ENCODE measurements at places on chromosomes 16 and 17.

DNA sequence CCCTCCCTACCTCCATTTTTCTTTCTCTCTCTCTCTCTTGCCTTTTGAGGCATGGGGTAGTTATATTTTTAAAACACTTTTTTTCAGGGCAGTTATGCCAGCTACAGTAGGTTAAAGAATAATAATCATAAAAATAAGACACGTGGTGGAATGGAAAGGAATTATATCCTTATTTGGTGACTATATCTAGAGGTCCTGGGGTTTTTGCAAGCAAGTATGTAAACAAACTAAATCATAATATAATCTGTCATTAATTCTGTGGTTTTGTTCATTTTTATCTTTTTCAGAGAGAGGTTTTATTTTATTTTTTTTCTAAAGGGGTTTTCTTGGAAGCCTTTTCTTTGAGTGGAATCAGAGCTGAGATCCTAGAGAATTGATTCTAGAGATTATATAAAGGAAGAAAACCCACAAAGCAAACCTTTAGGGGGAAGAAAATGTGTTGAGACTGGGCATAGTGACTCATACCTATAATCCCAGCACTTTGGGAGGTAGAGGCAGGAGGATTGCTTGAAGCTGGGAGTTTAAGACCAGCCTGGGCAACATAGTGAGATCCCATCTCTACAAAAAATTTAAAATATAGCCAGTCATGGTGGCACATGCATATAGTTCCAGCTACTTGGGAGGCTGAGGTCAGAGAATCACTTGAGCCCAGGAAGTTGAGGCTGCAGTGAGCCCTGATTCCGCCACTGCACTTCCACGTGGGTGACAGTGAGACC is 53.2 kb downstream of the NQO1 start:
- no peak for DNase-seq

- no peak for DNase-seq
Measured at GRCh38 chr16:3047387-3047720, 993 bp downstream of the MMP25 start.

DNA sequence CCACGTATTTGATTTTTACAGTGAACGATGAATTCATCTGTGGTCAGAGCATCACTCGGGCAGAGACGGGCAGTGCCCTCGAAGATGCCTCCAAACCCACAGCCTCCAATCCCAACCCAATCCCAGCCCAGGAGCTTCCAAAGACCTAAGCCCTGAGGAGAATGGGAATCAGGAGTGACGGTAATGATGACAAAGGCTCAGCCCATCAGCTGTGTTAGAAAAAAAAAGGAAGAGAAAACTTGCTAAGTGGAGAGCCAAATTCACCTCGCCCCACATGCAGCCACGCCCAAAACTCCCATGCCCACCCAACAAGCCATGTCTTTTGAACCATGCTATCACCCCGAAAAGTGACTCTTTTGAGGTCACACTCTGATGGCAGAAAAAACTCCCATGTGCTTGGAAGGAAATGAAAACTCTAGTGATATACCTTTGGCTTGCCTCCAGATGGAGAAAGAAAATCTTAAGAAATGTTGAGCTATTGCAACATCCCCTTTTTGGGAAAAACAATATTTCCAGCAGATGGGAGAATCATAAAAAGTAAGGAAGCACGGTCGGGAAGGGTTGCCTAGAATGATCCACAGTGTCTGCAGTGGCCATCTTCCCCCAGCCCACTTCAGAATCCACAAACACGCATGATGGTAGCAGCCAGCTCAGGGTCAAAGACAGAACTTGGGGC is 37.7 kb downstream of the XYLT1 start:
- DNase-seq: no peak

GRCh38 chr17:72031219-72031884 is 89.5 kb upstream of the SOX9 start:
- DNase-seq: no peak

DNA sequence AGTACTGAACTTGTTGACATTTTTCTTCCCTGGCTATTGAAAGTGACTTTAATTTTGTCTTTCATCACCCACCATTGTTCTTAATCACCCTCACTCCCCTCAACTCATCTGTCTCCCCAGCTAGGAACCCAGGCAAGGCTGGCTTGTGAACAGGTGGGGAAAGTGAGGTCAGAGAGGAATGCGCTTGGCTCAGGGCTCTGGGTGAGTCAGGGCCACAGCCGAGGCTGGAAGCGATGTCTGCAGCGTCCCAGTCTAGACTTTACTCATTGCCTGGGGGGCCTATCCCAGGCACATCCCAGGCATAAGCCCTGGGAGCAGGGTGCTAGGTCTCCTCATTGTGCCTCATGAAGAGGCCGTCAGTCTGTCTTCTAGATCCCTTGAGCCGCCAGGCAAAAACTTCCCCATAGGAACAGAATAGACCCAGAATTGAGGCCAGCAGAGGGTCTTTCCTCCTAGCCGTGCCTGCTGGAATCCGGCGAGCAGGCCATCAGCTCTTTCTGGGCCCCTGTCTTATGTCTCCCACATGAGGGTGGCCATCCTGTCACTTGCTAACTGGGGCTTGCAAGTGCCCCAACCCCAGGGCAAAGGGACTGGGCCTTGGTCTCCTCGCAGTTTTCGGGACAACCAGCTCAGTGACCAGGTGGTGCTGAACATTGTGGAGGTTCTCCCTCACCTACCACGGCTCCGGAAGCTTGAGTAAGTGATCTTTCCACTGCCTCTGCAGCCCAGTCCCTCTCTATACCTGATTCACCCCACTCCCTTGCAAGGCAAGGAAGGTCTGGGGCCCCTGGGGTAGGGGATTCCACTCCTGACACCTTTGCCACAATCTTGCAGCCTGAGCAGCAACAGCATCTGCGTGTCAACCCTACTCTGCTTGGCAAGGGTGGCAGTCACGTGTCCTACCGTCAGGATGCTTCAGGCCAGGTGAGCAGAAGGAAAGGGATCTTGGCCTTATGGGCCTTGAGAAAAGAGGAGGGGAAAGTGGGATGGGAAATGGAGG is 40.1 kb downstream of the NLRC5 start:
- DNase-seq: no peak

GRCh38 chr17:79667121-79667715 is 56.4 kb upstream of the RBFOX3 start:
- no peak for DNase-seq

- no peak for DNase-seq
Measured at GRCh38 chr17:34151102-34151501, 104.0 kb upstream of the CCL2 start.

DNA sequence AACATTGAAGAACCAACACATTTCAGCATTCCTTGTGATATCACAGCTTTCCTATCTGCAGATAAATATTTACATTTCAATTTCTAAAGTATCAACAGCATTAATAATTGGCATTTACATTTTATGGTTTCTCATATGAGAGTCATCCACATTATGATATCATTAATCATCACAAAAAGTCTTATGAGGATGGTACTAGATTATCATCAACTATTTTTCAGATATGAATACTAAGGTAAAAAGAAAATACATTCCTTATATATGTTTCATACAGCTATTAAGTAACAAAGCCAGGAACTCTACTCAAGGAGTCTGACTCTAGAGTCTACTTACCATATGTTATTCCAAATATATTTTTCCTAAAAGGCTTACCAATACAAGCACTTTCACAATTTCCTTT is 40.7 kb downstream of the ABCA5 start:
- no peak for DNase-seq

DNA sequence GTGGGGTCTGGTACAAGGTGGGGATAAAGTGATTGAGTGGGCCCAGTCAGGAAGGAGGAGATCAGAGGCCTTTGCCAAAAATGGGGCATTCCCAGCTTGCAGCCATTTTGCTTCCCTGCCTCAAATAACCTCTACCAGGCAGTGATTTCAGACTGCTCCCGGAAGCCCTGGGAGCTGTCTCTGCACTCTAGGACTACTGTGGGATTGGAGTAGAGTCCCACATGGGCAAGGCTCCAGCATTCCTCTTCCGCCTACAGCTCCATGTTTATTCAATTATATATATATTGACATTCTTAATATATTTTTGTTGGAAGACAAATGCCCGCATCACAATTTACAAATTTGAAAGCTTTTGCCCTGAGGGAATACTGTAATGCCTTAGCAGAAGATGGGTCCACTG is 13.5 kb downstream of the SUPT6H start:
- DNase-seq: no peak

DNA sequence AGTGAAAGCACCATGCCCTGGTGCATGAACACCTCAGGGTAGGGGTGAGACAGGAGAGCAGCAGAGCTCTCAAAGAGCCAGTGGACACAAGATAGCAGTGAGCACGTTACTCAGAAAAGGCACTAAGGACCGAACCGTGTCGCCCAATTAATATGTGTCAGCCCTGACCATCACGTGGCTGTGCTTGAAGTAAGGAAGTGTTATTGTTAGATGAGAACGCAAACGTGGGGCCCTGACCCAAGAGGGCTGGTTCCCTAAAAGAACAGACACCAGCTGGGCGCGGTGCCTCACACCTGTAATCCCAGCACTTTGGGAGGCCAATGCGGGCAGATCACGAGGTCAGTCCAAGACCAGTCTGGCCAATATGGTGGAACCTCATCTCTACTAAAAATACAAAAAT is 16.3 kb downstream of the AXIN1 start:
- no peak for DNase-seq

DNA sequence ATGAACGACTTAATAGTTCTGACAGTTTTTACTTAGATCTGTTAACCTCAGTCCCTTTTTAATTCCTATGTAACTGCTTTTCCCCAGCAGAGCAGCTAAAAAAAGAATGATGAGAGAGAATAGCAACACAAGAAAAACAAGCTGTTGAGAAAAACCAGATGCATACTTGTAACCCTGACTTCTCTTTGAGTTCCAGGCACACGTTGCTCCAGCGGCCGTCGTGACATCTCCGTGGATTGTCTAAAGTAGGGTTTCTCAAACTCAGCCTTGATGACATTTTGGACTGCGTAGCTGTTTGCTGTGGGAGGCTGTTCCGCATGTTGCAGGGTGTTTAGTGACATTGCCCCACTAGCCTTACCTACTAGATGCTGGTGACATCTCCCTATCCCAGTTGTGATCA is 324.0 kb downstream of the SNX29 start:
- DNase-seq: no peak

GRCh38 chr17:21292867-21293830 is 8.6 kb downstream of the MAP2K3 start:
- no peak for DNase-seq

GRCh38 chr16:14284930-14285512 is 213.9 kb downstream of the MRTFB start:
- no peak for DNase-seq

- DNase-seq: no peak
Measured at GRCh38 chr16:55437625-55438024, 41.4 kb upstream of the MMP2 start.

- no peak for DNase-seq
Measured at GRCh38 chr17:72175787-72176515, 55.1 kb downstream of the SOX9 start.

- DNase-seq: no peak
Measured at GRCh38 chr16:25613931-25614330, 77.8 kb upstream of the HS3ST4 start.

DNA sequence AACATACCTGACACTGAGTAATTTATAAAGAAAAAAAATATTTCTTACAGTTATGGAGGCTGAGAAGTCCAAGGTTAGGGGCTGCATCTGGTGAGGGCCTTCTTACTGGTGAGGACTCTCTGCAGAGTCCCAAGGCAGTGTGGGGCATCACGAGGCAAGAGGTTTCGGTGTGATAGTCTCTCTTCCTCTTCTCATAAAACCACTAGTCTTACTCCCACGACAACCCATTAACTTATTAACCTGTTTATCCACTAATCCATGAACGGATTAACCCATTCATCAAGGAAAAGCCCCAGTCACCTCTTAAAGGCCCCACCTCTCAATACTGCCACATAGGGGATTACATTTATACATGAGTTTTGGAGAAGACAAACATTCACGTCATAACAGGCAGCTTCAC is 20.1 kb downstream of the CIITA start:
- no peak for DNase-seq

GRCh38 chr17:81866440-81867169 is 4.5 kb downstream of the ARHGDIA start:
- DNase-seq: no peak

DNA sequence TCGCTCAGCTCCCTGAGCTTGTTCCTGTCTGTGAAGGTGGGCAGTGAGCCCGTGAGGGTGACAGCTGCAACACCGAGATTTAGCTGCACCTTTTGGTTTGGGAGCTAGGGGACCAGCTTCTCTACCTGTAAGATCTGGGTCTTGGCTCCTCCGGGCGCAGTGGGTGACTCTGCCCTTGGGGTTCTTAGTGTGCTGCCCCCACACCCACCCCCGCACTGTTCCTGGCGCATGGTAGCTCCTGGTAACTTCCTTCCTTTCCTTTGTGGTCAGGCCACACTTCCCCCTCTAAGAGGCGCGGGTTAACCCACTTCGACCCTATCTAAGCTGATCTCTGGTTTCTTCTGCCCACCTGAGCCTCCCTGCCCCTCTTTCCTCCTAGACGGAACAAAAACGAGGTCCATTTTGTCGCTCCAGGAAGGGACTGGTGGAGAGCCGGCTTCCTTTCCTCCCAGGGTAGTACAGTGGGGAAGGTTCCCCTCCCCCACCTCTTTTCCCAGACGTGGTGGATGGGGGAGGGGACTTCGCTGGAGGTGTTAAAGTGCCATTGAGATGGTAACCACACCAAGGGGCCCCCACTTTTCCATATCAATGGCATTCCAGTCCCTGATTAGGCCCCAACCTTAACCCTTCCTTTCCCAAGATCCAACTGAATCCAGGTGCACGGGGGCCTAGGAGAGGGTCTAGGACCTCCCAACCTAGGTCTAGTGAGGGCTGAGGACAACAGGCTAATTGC is 4.6 kb upstream of the CLDN9 start:
- no peak for DNase-seq

DNA sequence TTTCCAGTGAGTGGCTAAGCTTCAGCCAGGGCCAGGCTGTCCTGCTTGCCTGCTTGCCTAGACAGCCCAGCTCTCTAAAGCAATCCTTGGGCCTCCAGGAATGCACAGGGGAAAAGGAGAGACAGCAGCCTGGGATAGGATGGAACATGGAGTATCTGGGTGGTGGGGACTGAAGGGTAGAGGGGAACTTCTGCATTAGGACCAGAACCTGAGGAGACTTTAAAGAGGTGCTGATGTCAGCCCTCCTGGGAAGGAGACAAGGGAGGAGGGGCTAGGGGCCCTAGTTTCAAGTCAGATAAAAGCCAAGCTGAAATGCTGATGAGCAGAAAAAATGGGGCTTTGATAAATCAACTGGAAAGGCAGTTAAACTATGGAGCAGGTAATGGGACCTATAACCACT is 1.8 kb downstream of the HOXB7 start:
- DNase-seq: no peak

- DNase-seq: no peak
Measured at GRCh38 chr17:77451245-77451893, 310.6 kb downstream of the SEC14L1 start.

DNA sequence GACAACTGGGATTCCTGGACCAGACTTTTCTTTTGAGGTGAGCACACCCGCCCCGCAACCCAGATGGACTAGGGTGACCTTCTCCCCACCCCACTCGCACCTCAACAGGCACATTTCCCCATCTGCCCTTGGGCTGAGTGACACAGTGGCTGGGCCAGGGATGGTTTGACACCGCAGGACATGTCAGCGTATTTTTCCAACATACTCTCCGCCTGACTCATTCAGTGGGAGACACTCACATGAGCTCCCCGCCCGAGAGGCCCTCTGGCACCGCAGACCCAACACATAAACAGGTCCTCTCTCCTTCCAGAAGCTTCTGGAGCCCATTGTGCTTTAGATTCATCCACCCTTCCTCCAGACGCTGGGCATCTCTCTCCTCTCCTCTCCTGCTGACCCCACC is 69.4 kb downstream of the ZDHHC7 start:
- no peak for DNase-seq

Data from stimulated activated CD8-positive, alpha-beta memory T cell treated with anti-CD3 and anti-CD28 coated beads, Interleukin-4, amount 100 ng/mL, for 1 hour (primary cell).